PC-3 (cell line): ENCODE measurements at places on chromosomes 12 and 14. TPM values are rescaled to one million over a fixed set of nuclear protein-coding genes. Genes with fewer than 3 reads are reported as not detected.

TBK1 gene
- total RNA-seq: 23.1 and 23.7 TPM in 2 replicates

PTPN21 gene
- total RNA-seq: 6.3 TPM in 2 replicates

CFAP54 gene
- total RNA-seq: 0.77 and 1.1 TPM in 2 replicates

KRT74 gene
- total RNA-seq: not detected in 2 replicates

DUSP16 gene
- 4.4 and 6.7 TPM in 2 replicates for total RNA-seq

CYP46A1 gene
- 0.52 and 1.2 TPM in 2 replicates for total RNA-seq

CNTN1 gene
- not detected in 2 replicates for total RNA-seq

SLC39A2 gene
- not detected in 2 replicates for total RNA-seq

IGF1 gene
- total RNA-seq: not detected in 2 replicates

BORCS5 gene
- 2.3 and 7.7 TPM in 2 replicates for total RNA-seq

HOXC5 gene
- 0.26 and 0.29 TPM in 2 replicates for total RNA-seq

LMNTD1 gene
- total RNA-seq: not detected in 2 replicates

CFAP251 gene
- total RNA-seq: 3.2 and 11.5 TPM in 2 replicates

CISTR gene
- not detected in 2 replicates for total RNA-seq

CBLN3 gene
- 2.9 and 3.4 TPM in 2 replicates for total RNA-seq

HOXC13 gene
- 7.8 and 9.0 TPM in 2 replicates for total RNA-seq

SERPINA1 gene
- total RNA-seq: 5.4 and 10.5 TPM in 2 replicates

TMTC1 gene
- total RNA-seq: 5.8 TPM in 2 replicates

TAS2R50 gene
- total RNA-seq: 0.29 and 1.5 TPM in 2 replicates

SLCO1B1 gene
- total RNA-seq: not detected in 2 replicates
